ENCODE measurements at places on chromosomes 16 and 17.

DNA sequence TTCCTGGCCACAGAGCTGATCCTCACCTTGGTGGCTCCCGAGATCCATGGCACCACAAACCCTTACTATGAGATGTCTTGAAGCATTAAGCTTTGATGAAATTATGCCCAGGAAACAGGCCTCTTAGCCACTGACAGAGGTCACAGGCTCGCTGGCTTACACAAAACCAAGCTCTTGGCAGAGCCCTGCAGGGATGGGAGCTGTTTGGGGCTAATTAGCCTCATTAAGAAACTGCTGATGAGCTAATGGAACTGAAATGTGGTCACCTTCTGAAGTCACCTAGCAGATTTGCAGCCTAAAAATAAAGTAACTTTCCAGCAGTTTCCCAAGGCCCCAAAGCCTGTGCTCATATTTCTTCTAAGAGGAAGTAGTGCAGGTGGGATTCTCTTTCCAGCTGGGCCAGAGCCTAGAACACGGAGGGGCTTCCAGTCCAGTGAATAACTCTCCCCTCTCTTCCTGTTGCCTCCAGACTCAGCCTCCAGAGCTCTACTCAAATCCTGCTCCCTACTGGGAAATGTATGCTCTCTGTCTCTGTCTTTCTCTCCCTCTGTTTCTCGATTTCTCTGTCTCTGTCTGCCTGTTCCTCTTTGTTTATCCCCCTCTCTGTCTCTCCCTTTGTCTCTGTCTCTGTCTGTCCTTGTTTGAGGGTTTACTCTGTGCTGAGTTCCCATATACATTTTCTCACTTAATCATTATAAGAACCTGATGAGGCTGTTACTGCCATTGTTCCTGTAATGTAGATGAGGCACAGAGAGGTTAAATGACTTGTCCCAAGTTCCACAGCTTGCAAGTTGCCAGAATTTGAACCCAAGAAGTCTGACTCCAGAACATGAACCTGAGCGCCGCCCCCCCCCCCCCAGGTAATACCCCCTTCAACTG, 338.9 kb downstream of the CA10 start:
- DNase-seq = no peak

- no peak for DNase-seq
Observed at GRCh38 chr17:45722161-45722560, 62.0 kb upstream of the CRHR1 start.

- peak; percentile 43 for DNase-seq
Observed at GRCh38 chr16:58499615-58500351, at the start of gene NDRG4. NDRG4 (plus strand) TSS chr16:58500143; CDS start chr16:58500249, 106 bp downstream.

GRCh38 chr16:4894276-4895150, 42.4 kb downstream of the PPL start:
- no peak for DNase-seq

DNA sequence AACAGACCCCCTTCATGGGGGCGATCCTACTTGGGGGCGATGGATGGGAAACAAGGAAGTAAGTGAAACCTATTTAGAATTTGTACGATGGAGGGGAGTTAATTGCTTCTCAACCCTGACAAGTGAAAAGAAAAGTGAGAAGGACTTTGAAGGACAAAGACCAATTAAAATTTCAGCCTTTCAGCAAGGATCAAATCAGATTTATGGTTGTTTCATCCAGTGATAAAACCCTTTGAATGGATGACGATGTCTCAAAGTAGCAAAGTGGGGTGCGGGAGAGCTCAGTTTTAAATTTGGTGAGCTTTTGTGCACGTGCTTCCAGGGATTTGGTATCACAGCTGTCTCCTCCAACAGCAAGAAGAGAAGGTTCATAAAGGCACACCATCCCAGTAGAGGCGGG, 51.7 kb downstream of the CMIP start:
- DNase-seq = no peak

GRCh38 chr17:65356536-65356935, 204.9 kb downstream of the AXIN2 start:
- DNase-seq = no peak

DNA sequence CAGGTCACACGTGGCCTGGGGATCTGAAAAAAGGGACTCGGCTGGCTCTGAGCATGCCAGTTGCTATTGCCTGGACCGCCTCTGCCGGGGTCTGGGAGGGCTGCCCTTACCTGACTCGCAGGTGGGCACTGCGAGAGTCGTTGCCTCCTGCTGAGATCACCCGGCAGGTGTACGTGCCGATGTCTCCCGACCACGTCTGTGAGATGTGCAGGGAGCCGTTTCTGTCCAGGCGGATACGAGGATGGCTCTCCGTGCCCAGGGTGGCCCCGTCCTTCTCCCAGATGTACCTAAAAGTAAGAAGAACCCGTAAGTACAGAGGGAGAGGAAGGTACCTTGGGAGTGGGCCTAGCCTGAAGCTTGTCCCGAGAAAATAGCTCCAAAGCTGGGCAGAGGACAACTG, 112.0 kb upstream of the CDC42EP4 start:
- no peak for DNase-seq

DNA sequence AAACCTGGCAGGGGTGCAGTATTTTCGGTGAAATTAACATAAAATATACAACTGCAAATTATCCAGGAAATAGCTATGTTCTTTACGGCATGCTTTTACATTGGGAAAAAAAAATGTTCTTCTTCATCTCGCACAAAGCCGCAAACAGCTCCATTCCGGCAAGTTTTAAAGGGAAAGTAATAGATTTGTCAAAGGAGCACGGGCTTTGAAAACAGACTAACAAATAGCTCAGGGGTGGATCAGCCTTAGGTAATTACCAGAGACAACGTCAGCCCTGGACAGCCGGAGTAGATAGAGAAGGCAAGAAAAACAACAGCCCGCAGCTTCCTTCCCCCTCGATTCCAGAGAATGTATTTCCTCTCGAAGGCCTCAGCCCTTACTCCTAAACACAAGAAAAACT, 222.5 kb downstream of the C16orf78 start:
- no peak for DNase-seq

- DNase-seq = peak; percentile 82
Observed at GRCh38 chr16:84672276-84673202, 24.2 kb downstream of the KLHL36 start.

- DNase-seq = no peak
Observed at GRCh38 chr16:77033516-77033915, 157.5 kb upstream of the MON1B start.

DNA sequence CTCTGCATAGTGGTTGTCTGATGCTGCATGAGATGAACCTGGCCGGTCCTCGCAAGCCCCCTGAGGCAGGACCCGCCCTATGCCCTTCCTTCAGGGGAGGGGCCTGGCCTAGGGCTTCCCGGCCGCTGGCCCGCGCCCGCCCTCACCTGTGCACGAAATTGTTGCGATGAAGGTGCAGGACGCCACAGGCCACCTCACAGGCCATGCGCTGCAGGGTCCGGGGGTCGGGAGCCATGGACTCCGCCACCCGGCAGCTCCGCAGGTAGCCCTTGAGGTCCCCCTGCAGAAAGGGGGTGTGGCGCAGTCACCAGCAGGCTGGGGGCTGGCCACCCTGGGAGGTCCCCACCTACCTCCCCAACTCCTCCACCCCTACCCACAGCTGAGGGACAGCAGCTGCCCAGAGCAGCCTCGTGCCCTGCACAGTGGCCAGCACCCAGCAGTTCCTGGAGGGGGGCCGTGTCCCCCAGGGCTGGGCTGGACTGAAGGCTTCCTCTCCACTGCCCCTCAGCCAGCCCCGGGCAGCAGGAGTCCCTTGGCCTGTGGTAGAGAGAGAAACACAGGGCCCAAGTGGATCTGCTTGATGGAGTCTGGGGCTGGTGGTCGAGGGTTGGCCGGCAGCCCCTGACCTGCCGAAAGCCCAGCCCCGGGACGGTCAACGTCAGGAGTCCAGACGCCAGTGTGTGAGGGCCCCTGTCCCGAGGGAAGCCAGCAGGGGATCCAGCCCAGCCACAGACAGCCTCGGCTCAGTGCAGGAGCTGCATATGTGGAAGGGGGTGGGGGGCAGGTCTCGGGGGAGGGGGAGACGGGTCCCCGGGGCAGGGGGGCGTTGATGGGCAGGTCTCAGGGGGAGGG, 38.8 kb upstream of the PVALEF start:
- no peak for DNase-seq

- peak; percentile 52 for DNase-seq
Observed at GRCh38 chr17:17783116-17783824, 53.5 kb downstream of the SREBF1 start.

DNA sequence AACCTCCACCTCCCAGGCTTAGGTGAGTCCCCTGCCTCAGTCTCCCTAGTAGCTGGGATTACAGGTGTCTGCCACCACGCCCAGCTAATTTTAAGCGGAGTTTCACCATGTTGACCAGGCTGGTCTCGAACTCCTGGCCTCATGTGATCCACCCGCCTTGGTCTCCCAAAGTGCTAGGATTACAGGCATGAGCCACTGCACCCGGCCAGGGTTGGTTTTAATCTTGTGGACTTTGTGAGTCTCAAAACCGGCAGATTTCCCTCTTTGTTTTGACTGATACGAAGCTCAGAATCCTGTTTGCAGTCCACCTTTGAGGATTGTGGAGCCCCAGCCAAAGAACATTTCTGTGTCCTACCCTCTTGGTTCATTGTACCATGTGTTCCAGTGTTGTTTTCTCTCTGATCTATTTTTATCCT, 16.4 kb upstream of the CPSF4L start:
- DNase-seq = no peak

GRCh38 chr17:6450926-6451832, 6.9 kb downstream of the PIMREG start:
- no peak for DNase-seq

DNA sequence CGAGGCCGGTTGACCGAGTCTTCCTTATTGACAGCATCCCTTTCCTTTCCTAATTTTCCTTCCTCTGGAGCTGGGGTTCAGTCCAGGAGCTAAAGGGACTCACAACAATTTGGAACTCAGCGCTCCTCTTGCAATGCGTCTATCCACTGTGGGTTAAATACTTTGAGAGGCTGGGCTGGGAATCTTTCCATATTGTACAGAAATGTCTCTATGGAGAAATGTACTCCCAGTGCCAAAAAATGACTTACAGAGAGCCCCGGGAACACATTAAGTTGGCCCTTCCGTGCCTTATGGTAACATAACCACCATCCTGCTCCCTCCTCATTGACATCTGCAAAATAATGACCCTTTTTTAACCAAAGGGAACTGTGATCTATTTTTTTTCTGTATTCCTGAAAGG, 192.8 kb downstream of the FTO start:
- DNase-seq = no peak

DNA sequence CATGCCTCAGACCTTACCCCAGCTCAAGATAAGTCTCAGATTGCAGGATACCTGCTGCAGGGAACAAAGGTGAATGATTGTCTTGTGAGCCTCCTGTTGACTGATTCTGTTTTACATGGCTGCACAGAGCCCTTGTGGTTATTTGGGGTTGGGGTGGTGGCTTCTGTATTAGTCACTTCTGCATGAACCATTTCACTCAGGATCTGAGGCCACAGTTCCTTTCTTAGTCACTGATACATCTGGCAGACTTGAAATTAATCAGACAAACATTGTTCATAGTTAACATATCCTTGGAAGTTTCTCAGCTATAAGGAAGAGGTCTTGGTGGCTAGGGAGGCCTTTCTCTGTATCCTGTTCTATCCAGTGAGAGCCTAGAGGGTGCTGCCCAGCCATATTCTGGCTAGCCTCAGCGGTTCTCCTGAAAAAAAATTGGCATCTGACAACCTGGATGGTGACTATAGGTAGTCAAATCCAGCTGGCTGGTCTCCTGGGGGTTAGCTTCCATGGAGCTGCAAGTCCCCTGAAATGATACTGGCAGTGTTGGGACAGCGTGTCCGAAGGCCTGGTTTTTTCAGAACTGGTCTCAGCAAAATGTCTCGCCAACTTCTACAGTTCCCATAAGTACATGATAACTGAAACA, 8.4 kb upstream of the PLK1 start:
- DNase-seq = peak; percentile 33

GRCh38 chr16:11852092-11852809, 909 bp upstream of the RSL1D1 start:
- DNase-seq = no peak

GRCh38 chr16:66430214-66430613, 3.1 kb downstream of the BEAN1 start:
- no peak for DNase-seq

- no peak for DNase-seq
Observed at GRCh38 chr16:88351491-88352101, 31.2 kb upstream of the ZNF469 start.

DNA sequence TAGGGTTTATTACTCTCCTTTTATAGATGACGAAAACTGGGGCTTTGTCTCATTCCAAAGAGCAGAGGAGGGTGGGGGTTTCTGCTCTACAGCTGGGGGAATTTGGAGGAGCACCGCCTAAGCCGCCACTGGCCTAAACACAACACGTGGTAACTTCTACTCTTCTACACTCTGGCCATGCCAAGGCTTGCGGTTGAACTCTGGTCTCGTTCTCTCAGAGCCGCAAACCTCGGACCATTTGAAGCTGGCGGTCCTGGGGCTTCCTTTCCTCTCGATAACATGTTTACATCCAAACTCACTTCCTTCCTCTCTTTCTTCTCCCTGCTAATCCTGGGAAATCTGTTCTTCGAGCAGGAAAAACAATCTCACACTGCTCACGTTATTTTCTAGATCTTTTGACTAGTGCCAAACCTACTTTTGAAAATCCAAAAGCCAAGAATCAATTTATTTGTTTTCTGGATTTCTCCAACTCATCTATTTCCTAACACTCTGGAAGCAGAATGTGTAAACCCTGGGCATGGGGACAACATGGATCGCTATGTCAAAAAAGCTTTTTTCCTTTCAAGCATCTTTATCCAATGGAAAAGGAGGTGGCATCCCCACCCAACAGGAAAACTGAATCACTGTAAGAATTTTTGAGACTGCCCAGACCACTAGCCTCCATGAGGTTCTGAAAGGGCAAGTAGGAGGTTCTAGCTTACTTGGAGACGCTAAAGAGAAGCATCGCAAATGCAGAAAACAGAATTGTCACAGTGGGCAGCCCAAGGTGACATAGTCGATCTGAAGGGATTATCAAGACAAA, 13.6 kb upstream of the EEF2K start:
- DNase-seq = peak; percentile 62

GRCh38 chr17:61343576-61343975, 56.1 kb upstream of the TBX2 start:
- no peak for DNase-seq
